ENCODE measurements at places on chromosomes 3 and 15. TPM values are rescaled to one million over a fixed set of nuclear protein-coding genes. Genes with fewer than 3 reads are reported as not detected.

- peak; percentile 64 for DNase-seq
Measured at GRCh38 chr3:182979674-182980191, 605 bp downstream of the DCUN1D1 start.

DNA sequence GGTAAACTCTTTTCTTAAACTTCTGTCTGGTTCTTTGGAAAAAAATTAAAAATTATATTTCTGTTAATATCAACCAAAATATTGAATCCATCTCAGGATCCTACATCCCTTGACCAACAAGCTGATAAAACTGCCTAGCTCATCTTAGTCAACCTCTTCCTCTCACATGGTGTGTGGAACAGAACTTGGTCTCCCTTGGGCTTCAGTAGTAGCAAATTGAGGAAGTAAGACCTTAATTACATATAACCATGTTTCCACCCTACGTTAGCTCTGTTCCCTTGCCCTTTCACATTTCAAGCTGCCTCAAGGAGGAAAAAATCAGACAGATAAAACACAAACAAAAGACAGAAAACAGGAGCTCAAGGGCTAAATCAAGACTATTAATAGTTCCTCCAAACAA is 116.4 kb downstream of the GREM1 start:
- DNase-seq: no peak

The CPLX3 gene
- 1.1 TPM for polyA plus RNA-seq

The KLF15 gene
- 0.45 TPM for polyA plus RNA-seq

The FSIP1 gene
- polyA plus RNA-seq: 0.72 TPM

The KBTBD12 gene
- 1.6 TPM for polyA plus RNA-seq

DNA sequence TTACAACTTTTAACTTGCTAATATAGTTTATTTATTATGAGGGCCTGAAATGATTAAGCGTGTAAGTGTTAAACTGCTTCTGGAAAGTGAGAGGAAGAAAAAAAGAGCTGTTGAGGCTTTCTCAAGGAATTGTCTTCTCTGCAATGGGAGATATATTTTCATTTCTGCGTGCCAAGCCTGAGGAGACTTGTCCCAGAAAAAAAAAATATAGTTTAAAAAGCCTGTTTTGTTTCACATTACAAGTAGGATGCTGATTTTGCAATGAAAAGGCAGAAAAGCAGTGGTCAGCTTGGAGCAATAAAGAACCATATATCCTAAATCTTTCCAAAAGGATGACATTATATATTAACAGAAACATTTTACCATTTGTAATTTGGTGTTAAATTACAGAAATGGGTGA is 115.5 kb downstream of the GMNC start:
- no peak for DNase-seq

DNA sequence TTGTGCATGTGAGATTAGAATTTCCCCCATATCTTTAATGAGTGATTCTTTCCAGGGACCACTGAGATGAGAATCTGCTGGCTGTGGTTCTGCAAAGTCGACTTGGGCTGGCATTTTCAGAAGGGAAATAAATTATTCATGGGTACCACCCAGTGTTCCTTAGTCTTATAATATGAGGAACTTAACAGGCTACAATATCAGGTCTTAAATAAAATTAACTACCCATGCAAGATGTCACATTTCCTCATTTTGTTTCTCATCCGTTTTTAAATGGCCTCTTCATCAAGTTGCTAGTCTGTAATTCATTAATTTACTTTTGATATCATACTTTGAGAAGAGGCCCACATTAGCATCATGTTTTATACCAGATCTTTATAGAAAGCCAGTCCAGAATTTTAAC is 58.3 kb upstream of the SKOR1 start:
- no peak for DNase-seq

GRCh38 chr15:63165166-63165859 is 8.0 kb upstream of the RPS27L start:
- no peak for DNase-seq

DNA sequence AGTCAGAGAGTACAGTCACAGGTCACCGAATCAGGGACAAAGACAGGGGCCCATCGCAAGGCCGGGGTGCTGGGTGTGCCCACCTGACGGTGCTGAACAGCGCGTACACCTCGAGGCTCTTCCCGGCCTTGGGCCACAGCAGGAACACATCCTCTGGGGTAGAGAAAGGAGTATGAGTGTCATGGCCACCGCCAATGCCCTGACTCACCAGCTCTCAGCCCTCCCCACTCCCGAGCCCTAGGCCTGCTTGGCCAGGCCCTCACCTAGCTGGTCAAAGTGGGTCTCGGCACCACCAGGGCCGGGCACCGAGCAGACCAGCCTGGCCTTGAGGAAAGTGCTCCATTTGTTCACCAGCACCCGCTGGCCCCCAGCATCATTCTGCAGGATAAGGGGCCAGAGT is 4.2 kb downstream of the SEMA3G start:
- DNase-seq: no peak

GRCh38 chr15:39336926-39337325 is 244.0 kb upstream of the THBS1 start:
- DNase-seq: no peak

- DNase-seq: no peak
Measured at GRCh38 chr3:30259730-30260129, 346.7 kb upstream of the TGFBR2 start.

The CSNK1G1 gene
- polyA plus RNA-seq: 12.3 TPM

The WNT7A gene
- not detected for polyA plus RNA-seq

DNA sequence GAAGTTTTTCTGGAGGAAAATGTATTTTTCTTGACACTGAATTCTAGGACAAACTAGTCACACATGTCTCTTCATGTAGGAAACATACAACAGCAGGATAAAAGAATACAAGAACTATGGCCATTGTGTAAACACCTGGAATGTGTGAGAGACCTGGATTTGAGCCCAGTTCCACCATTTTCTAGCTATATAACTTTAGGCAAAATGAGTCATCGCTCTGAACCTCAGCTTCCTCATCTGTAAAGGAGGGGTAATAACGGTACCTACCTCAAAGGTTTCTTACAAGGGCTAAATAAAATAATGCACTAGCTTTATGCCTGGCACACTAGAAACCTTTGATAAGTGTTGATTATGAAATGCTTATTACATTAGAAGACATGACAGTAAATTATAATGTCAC is 57.8 kb downstream of the RIOX2 start:
- no peak for DNase-seq

DNA sequence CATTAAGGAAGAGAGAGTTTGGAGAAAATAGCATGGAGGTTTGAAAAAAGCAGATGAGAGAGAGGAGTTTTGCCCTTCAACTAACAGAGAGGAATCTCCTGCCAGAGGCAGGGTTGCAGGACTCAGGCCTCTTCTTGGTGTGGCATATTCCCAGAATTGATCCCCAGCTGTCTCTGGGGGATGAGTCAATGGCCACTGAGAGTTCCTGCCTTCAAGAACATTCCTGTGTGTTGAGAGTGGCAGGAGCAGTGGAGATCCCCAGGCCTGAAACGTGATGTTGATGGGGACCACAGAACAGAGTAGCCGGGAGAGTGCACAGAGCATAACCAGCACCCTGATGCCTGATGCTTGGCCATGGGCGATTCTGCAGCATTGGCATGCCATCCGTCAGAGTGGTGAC is 348.4 kb upstream of the THBS1 start:
- no peak for DNase-seq

GRCh38 chr3:13494463-13495350 is 14.6 kb downstream of the HDAC11 start:
- no peak for DNase-seq

DNA sequence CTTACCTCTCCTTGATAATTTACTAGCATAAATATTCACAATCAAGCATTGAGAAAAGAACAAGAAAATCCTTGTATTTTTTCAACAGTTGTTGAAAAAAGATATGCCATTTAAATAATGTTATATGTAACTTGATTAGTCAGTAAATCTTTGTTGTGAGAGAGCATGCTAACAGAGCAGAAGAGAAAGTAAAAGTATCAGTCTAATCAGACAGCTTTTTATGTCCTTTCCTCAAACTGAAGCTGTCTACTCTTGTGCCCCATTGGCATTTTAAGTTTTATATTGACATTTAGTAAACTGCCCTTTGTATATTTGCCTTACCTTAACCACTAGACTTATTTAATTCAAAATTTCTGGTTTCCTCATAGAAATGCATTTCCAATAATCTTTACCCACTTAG is 668.7 kb downstream of the OTOL1 start:
- no peak for DNase-seq

- peak; percentile 40 for DNase-seq
Measured at GRCh38 chr3:127816783-127817405, 5.4 kb downstream of the MGLL start.

The GPR27 gene
- 0.38 TPM for polyA plus RNA-seq

The ZBTB47 gene
- 9.6 TPM for polyA plus RNA-seq

The PARP9 gene
- 28.4 TPM for polyA plus RNA-seq
